DMS79 treated with DMSO at 0.1 percent for 48 hours (cell line): ENCODE measurements at places on chromosomes 12 and 14.
A peak's percentile ranks its signal among the peaks of the same experiment; 100 is the strongest.

GRCh38 chr12:121184984-121185889 is 24.7 kb upstream of the P2RX4 start:
- no peak for DNase-seq

DNA sequence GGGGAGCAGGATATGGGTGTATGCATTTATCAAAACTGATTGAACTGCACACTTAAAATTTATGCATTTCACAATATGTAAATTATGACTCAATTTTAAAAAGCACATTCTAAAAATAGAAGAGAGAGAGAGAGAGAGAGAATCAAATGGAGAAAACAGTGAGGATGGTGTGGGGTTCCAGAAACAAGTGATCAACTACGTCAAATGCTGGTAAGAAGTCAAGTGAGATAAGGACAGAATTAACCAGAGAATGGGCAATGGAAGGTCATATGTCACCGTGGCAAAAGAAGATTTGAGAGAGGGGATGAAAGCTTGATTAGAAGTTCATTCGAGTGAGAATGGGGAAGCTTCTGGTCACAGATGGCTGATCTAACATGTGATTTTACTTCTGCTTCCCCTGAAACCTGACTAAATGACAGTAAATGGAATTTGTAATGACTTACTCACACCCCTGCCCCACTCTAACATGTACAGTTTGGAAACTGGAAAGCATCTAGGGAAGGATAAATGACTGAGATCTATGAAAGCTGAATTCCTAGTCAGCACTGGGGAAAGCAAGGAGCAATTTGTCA is 276.5 kb upstream of the AMIGO2 start:
- no peak for DNase-seq

GRCh38 chr12:97575403-97576193 is 113.0 kb downstream of the RMST start:
- DNase-seq, result peak; percentile 27

DNA sequence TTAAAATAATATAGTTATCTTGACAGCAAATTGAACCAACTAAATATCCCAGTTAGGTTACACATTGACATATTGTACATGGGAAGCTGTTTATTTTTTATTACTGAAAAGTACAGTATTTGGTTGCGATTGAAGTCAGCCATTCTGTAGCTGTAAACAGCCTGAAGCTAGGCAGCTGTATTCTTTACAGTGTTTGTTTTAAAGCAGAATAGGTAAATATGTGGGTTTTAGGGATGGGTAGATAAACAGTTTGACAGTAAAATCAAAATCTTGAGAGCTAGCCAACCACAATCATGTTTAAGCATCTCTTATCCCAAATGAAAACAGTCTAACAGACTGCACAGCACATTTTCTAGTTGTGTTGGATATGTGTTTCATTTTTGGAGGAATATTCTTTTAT is 45.7 kb downstream of the TTC6 start:
- DNase-seq, result peak; percentile 49

DNA sequence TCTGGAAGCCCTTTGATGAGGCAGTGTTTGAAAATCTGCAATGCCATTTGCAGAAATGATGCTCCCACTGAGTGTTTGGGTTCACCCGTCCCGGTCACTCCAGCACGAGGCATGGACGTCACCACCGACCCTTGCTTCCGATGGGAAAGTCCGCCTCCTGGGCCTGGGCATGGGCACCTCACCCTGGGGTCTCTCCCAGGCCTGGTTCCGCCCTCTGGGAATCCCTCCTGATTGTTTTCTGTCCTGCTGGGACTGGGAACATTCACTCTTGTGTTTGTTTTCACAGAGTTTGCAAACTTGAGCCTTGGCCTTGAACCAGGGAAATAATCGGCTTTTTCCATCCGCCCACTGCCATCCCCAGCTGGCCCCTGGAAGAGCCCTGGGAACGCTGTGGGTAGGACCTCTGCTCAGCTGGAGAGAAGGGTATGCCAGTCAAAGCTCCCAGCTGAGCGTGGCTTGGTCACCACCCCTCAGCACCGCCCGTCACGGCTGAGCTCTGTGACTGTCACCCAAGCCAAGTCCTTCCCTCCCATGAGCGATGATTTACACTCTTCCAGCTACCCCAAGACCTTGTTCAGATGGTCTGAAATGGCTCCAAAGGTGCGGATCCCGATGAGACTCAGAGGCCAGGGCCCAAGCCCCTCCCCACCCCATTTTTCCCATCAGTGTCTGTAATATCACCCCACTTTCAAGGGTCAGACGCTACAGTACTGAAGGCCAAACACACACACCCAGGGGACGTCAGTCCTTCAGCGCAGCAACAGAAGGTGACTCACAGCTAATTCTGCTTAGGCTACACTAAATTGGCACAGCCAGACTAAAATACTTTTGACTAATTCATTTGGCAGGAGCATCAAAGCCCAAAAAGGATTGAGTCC is 34.1 kb upstream of the FZD10 start:
- DNase-seq, result no peak

- no peak for DNase-seq
These were observed 82.4 kb downstream of the PPP2R5E start for GRCh38 chr14:63460680-63461369.

DNA sequence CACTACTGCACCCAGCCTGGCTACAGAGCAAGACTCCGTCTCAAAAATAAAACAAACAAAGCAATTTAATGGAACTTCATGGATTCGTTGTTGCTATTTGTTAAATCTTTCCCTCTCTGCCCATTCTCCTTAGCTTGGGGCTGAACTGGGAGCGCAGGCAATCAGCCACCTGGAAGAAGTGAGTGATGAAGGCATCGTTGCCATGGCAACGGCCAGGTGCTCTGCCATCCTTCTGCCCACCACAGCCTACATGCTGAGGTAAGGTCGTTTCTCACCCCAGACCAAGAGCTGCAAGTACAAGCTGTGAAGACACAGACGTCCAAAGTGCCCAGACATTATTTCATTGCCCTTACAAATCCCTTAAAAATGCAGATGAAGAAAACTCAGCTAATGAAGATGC is 19.1 kb downstream of the AMDHD1 start:
- DNase-seq, result peak; percentile 23

DNA sequence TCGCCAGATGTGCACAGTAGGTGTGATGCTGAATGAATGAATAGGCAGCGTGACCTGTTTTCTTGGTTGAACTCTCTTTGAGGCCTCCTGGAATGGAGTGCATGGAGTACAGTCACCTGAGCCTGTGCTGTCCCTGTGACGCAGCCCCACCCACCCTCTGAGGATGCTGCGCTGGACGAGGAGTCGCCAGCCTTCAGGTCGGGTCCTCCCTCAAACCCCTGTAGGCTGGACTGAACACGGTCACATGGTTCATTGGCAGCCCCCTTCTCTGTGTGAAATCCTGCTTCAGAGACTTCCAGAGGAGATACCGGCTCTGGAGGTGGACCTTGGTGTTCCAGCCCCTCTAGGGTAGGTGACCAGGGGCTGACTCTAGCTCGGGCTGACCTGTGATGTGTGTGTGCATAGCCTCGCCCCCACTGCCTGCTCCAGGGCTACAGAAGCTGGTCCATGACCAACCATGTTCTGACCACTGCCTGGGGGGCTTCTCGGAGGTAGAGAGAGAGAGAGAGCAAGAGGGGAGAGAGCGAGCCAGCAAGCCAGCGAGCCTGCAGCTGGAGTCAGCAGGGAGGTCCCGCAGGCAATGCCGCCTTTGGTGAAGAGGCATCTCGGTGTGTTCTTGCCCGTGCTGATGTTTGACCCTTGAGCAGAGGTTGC is 158.0 kb upstream of the RTL1 start:
- DNase-seq, result no peak

DNA sequence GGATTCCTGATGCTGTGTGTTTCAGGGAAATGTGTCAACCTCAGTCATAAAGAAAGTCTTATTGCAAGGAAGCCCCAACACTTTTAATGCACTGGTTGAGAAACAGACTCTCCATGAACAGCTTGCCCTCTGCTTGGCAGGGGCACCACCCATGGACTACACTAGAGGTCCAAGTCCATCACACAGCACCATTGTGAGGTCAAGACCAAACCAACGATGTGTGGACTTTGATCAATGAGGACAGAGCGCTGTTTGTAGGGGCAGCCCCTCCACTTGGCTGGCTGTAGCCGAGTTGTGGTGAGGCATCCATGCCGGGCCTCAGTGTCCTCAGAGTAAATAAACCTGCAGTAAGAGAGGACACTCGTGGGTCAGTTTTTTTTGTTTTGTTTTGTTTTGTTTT is 29.8 kb downstream of the ZFYVE21 start:
- DNase-seq, result no peak

GRCh38 chr14:105845725-105846309 is 319.4 kb downstream of the TMEM121 start:
- DNase-seq, result no peak

DNA sequence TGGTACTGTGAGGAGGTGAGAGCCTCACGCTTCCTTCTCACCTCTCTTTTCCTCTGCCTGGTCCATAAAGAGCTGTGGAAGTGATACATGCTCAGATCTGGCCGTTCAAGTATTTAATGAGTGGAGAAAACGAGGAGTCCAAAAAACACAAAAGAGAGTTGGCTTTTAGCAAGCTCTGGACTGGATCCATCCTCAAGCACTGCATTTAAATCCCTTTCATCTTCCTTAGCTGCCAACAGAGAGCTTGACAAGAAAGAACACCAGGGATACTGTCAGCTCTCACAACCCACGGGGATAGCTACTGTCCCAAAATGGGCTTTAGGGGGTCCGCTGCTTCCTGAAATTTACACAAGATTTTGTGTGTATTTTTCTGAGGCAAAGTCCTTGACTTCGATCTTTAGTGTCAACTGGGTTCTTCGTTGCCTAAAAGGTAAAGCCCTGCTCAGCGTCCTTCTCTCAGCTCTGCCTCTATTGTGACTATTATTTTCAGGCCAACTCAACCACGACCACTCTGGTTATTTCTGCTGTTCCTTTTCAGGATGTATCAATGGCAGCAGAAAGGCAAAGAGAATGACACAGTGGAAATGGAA is 120.9 kb downstream of the TMTC1 start:
- no peak for DNase-seq

GRCh38 chr14:50064993-50065392 is 51.4 kb downstream of the VCPKMT start:
- no peak for DNase-seq

DNA sequence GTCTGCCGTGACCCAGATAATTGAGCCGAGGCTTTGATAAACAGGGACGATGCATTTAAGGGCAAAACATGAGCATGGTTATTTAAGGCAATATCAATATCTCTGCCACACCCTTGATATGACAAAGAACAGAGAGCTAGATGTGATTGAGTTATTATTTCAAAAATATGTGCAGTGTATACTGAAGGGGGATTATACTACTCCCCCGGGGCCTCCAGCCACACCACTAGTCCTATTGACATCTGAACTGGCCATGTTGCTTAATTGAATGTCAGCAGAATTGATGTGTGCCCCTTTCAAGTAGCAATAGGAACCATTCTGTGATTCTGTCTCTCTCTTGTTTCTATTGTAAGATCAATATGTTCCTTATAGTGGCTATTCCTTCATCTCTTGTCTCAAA is 794.8 kb upstream of the SEL1L start:
- DNase-seq, result no peak

GRCh38 chr12:1179128-1179527 is 188.1 kb downstream of the ERC1 start:
- no peak for DNase-seq

DNA sequence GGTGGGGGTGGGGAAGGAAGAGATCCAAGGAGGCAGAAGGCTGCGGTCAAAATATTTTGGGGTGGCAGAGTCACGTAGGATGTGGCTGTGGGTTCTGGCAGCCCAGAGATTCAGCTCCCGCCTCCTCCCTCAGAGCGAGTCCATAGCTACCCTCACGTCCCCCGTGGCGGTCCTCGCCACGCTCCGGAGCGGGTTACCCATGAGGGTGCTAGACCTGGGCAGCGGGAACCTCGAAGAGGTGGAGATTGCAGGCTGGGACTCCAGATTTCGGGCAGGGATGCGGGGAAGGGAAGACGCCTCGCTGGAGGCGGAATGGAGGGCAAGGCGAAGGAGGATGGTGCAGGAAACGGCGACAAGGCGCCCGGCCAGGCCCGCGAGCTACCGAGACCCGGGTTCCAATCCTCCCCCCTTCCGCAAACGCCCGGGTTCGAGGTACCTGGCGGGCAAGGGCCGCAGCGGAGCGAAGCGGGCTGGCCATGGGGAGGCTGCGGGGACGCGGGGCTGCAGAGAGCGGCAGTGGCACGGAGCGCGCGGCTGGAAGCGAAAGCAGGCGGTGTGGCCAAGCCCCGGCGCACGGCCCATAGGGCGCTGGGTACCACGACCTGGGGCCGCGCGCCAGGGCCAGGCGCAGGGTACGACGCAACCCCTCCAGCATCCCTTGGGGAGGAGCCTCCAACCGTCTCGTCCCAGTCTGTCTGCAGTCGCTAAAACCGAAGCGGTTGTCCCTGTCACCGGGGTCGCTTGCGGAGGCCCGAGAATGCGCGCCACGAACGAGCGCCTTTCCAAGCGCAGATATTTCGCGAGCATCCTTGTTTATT is 46.2 kb downstream of the BCAT1 start:
- DNase-seq, result no peak

- peak; percentile 57 for DNase-seq
These were observed 6.2 kb downstream of the MAP3K12 start for GRCh38 chr12:53492830-53493609.

- DNase-seq, result no peak
These were observed 81.3 kb downstream of the PPHLN1 start for GRCh38 chr12:42407306-42407705.

DNA sequence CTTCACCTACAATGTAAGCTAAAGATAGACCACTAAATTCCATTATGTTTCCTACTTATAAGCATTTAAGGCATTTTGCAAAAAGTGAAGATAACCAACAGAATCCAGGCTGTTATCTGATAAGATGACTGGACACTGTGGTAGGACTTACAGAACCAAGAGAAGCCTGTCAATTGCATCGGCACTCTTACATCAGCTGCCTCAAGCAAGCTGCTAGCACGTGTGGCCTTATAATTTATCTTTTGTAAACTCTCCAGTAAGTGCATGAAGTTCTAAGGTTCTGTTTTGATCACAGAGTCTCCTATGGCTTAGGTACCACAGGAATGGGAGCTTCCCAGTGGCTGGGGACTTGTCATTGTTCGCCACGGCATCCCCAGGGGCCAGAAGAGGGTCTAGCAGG is 88.7 kb downstream of the TRAFD1 start:
- no peak for DNase-seq

- DNase-seq, result peak; percentile 58
These were observed 26.1 kb downstream of the TPCN1 start for GRCh38 chr12:113247123-113248050.

DNA sequence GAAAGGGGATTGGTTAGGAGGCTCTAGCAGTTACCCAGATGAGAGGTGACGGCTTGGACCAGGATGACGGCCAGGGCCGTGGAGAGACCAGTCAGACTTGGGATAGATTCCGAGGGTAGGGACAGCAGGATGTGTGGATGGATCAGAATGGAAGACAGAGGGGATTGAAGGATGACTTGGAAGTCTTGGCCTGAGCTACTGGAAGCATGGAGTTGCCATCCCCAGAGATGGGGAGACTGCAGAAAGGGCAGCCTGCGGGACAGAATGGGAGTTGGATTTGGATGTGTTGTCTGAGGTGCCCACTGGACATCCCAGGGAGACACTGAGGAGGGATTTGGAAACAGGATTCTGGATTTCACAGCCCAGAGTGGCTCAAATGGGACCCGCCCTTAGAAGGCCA is 102.3 kb downstream of the CALM1 start:
- DNase-seq, result no peak
